Hematopoietic multipotent progenitor cell (in vitro differentiated cells): ENCODE measurements at places on chromosomes 6 and 20. TPM values are rescaled to one million over a fixed set of nuclear protein-coding genes. Genes with fewer than 3 reads are reported as not detected.

Gene MOCS3
- total RNA-seq: 11.0 TPM

Gene PABPC1L
- 19.7 TPM for total RNA-seq

Gene MARCKS
- 0.81 TPM for total RNA-seq

- DNase-seq: no peak
Measured at GRCh38 chr20:49344975-49345374, 67.1 kb upstream of the ZNFX1 start.

- DNase-seq: no peak
Measured at GRCh38 chr20:23341073-23341472, 9.5 kb upstream of the NXT1 start.

GRCh38 chr6:135782546-135782945 is 69.0 kb upstream of the PDE7B start:
- DNase-seq: no peak

- no peak for DNase-seq
Measured at GRCh38 chr6:35984701-35985100, 39.7 kb downstream of the SLC26A8 start.

DNA sequence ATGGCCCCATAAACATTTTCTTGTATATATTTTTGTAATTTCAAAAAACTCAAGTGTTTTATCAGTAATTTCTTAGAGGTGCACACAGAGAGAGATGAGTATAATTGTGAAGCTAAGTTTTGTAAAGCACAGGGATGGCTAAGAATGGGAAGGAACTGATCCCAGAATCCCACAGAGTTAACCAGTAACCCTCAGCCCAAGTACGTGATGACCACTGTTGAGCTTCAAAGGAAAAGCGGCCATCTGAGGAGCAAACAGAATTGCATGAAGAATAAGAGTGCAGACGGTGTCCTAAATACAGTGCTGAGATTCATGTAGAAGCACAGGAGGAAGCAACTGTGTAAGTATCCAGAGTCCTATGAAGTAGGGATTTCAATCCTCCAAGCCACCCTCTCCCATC is 28.1 kb upstream of the HLA-C start:
- no peak for DNase-seq

DNA sequence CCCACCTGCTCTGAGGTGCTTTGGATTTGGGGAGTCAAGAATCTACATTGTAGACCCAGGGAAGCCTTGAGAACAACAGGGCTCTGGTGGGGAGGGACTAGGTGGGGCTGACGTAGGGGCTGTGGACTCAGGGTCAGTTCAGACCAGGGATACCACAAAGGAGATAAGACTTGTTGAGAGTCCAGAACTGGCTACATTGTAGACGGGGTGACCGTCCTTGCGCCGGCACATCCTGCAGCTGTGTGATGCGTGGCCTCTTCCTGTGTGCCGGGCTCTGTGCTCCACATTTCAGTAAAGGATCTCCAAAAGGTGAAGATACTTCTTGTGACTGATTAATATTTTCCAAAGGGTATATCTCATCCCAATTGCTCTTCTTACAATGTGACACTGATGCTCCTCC is 9.8 kb upstream of the TLDC2 start:
- no peak for DNase-seq

DNA sequence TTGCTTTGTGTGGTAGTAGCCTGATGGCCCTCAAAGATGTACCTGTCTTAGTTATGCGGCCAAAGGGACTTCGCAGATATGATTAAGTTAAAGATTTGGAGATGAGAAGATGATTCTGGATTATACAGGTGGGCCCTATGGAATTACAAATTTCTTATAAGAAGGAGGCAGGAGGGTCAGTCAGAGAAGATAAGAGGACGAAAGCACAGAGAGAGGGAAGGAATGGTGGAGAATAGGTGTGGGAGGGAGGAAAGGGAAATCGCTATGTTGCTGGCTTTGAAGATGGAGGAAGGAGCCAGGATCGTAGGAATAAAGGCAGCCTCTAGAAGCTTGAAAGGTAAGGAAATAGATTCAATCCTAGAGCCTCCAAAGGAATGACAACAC is 1.2 kb upstream of the TSPYL1 start:
- no peak for DNase-seq

- no peak for DNase-seq
Measured at GRCh38 chr6:130369831-130370230, 4.0 kb downstream of the TMEM200A start.
